Activated B cell treated with CpG ODN at 0.5 μM for 24 hours (primary cell): ENCODE measurements at places on chromosomes 1 and 21. TPM values are rescaled to one million over a fixed set of nuclear protein-coding genes. Genes with fewer than 3 reads are reported as not detected.

Gene FCRL1
- 111 and 138 TPM in 2 replicates for total RNA-seq

Gene MYCL
- total RNA-seq: 0.10 and 0.29 TPM in 2 replicates

Gene GPX7
- total RNA-seq: 20.9 and 22.4 TPM in 2 replicates

Gene DCST1
- not detected in 2 replicates for total RNA-seq

Gene CTNNBIP1
- total RNA-seq: 6.7 and 7.5 TPM in 2 replicates

GRCh38 chr1:236465231-236465958 is 58.4 kb upstream of the LGALS8 start:
- DNase-seq: no peak

- no peak for DNase-seq
Observed at GRCh38 chr1:29785137-29785527, 548.8 kb downstream of the PTPRU start.

DNA sequence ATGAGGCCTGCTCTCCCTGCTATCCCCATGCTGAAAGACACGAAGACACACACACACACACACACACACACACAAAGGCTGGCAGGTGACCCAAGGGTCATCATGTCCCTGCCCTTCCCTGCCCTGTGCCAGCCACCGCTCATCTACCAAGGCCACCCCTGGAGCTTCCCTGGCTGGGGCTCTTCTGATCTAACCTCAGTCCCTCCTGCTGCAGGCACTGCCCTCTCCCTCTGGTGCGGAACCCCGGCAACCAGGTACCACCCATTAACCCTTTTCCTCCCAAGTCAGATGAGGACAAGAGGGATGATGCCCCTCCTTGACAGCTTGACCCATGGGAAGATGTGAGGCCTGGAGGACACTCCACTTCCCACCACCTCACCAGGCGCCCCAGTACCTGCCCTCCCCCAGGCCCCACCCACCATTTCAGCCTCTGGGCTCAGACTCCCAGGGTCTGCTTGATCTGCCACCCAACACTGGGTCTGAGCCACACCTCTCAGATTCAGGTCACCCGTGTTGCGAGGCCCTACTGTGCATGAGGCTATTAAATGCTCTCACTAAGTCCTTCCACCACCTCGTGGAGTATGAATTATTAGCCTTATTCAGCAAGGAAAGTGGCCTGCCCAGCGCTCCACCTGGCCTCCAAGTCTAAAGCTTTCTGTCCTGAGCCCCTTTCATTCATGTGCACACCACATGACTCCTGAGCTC is 2.5 kb downstream of the SDC3 start:
- DNase-seq: no peak

DNA sequence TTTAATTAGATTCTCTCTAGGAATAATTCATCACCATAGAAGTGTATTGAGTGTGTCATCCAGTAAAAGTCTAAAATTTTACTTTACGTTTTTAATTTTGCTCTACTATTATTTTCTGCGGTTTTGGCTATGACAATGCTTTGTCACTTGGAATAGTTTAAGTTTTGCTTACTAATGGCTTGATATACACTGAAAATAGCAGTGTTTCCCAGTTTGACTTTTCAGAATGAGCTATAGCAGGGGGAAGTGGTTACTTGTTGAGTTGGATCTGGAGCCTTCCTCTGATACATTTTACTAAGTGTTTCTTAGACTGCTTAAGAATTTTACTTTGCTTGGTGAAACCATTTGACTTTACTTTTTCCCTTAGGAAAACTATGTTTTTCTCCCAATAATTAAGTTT is 5.0 kb downstream of the DNAJC16 start:
- no peak for DNase-seq

DNA sequence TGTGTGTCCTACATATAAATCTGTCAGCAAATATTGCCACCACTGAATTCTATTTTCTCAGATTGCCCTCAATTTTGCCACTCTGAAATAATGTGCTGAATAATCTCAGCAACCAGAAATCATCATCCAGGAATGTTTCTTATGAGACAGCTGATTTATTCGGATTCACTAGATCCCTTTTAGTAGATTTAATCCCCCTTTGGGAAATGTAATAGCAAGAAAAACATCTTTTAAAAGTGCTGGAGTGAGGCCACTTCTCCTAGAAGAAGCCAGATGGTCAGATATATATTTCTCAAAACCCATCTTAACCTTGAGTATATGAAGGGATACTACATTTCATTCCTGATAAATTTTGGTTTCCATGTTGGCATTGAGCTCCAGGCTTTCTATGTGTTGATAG is 327.7 kb downstream of the SMYD3 start:
- no peak for DNase-seq

GRCh38 chr1:89363638-89364536 is at the start of gene GBP6:
TSS of gene GBP6 (plus strand) at chr1:89364059. CDS start at chr1:89368552, 4,493 bp downstream.
- DNase-seq: no peak

DNA sequence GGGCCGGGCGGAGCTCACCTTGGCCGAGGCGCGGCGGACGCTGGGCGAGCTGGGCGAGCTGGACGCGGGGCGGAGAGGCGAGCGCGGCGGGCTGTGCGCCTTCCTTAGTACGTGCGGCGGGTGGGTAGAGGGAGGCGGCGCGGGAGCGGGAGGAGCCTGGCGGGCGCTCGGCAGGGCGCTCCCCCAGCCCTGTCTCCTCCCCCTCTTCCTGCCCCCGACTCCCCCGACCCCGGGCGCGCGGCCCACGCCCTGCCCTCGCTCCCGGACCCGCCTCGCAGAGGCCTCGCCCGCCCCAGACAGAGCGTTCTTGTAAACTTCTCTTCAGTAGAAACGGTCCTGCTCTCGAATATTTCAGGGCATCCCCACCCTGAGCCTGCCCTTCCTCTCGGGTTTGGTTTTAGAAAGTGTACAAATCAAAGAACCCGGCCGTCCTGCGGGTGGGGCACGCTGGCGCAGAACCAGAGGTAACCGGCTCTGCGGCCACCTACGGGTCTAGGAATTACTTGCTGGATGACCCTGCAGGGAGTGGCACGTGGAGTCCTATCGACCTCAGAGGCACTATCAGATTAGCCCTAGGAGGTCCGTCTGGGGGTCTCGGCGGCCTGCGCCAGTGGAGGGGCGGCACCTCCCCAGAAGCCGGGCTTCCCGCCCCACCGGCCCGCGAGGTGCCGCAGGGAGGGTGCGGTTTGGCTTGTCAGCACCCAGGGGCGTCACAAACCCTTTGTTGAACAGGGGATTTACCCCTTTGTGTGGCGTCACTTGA is at the start of gene S100A10:
Gene S100A10, minus strand, starts transcription at position 126 of the 763 bp plus-strand sequence. CDS start 7,629 bp downstream, outside the sequence.
- peak; percentile 62 for DNase-seq

- no peak for DNase-seq
Observed at GRCh38 chr21:25371841-25372425, 235.3 kb downstream of the MRPL39 start.
